ENCODE measurements at places on chromosomes 16 and 17.

GRCh38 chr16:23286131-23286532, 16.0 kb upstream of the SCNN1B start:
- no peak for DNase-seq

DNA sequence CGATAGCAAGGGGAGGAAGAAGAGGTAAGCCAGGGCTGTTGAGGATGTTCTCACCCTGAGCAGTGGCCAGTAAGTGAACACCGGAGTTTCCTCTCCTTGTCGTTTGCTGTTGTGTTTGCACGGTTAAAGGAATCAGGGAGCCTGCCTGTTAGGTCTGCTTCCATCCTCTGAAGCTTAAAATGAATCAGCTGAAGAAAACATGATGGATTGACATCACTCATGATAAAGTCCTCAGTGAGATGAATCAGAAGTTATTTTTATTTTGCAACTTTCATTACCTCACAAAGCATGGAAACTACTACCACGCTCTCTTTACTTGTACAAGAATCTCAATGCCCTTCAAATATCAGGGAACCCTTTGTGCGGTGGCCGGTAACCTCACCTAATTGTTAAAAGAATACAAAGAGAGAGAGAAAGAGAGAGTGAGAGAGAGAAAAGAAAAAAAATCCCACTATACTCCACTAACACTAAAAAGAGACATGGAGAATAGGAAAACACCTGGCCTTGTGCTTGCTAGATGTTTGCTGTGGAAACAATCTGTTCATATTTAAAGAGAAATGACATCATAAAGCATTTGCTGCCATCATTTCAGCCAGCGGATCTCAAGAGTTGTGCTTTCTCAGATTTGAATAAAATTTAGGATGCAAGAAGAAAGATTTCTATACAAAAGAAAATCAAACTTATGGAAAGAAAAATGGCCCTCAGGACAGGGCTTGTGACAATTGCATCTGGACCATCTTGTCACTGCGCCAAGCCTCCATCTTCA, 441.6 kb upstream of the SALL1 start:
- no peak for DNase-seq

GRCh38 chr17:80312621-80313135, 52.0 kb downstream of the RNF213 start:
- no peak for DNase-seq

DNA sequence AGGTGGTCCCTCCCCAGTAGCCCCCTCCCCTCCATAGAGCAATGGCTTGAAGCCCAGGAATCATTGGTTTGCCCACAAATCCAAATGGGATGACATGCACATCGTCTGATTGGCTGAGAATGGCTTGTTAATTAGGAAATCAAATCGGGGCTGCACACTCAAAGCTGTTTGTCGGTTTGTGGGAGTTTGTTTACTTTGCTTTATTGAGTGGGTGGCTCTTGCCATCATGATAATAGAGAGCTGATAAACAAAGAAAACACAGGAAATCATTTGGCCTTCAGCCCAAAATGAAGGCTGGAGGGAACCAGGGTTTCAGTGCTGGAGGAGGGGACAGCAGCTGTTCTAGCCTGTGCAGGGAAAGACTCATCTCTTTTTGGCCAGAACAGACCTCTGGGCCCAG, 316.3 kb downstream of the CBLN1 start:
- DNase-seq = no peak

DNA sequence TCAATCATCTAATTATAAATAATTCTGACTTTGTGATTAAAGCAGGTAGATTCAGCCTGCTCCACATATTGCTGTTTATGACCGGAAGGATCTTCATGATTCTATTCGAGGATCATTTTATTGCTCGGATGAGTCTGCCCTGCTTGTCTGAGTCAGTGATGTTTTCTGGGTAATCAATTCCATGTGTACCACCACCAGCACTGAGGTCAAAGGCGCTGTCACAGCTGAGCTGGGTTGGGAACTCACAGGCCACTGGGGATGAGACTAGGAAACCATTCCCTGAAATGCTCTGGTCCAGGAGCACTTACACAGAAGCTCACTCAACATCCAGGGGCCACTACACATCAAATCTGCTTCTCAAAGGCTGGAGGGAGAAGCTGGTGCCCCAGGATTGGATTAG, 30.4 kb upstream of the ERN1 start:
- DNase-seq = no peak

DNA sequence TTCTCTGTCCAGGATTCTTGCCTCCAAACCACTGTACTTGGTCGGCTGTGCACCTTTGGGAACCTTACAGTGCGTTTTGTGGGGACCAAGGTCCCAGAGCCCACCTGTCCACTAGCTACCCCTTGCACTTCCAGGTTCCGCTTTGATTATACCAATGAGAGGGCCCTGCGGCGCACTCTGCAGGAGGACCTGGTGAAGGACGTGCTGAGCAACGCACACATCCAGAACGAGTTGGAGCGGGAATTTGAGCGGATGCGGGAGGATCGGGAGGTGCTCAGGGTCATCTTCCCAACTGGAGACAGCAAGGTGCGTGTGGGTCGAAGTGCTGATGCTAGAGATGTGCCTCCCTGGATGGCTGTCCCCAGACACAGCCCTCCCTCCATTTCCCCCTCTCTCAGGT, 18.8 kb downstream of the POLR2A start:
- DNase-seq = no peak

DNA sequence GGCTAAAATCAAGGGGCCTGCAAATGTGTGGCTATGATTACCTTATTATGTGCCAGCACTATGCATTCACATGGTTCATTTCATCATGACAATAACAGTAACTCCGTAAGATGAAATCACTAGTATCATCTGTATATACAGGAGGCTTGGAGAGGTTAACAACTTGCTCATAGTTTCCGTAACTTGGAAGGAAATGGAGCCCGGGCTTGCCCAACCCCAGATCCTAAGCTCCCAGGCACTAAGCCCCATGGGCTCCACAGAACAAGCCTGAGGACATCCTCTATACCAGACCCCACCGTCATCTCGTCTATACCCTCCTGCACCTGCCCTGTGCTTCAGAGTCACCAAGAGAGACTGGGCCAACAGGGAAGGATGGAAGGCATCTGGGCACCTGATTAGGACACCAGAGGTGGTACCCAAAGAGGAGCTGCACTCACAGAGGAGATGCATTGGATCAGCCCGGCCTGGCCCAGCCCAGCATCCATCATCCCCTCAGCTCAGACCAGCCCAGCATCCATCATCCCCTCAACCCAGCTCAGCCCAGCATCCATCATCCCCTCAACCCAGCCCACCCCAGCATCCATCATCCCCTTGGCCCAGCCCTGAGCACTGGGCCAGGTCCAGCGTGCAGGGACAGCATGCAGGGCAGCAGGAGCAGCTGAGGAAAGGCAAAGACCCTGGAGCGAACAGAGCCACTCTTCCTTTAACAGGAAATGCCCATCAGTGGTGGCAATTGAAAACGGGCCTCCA, 28.5 kb downstream of the NSMCE1 start:
- no peak for DNase-seq

- no peak for DNase-seq
Measured at GRCh38 chr16:31052114-31052513, 18.8 kb downstream of the STX4 start.

- DNase-seq = no peak
Measured at GRCh38 chr17:82679586-82680465, 18.7 kb downstream of the RAB40B start.

GRCh38 chr17:51372345-51373004, 112.1 kb downstream of the UTP18 start:
- DNase-seq = peak; percentile 3

GRCh38 chr17:5128905-5129535, 13.2 kb downstream of the USP6 start:
- DNase-seq = no peak

GRCh38 chr16:82432261-82432660, 194.5 kb upstream of the CDH13 start:
- no peak for DNase-seq

DNA sequence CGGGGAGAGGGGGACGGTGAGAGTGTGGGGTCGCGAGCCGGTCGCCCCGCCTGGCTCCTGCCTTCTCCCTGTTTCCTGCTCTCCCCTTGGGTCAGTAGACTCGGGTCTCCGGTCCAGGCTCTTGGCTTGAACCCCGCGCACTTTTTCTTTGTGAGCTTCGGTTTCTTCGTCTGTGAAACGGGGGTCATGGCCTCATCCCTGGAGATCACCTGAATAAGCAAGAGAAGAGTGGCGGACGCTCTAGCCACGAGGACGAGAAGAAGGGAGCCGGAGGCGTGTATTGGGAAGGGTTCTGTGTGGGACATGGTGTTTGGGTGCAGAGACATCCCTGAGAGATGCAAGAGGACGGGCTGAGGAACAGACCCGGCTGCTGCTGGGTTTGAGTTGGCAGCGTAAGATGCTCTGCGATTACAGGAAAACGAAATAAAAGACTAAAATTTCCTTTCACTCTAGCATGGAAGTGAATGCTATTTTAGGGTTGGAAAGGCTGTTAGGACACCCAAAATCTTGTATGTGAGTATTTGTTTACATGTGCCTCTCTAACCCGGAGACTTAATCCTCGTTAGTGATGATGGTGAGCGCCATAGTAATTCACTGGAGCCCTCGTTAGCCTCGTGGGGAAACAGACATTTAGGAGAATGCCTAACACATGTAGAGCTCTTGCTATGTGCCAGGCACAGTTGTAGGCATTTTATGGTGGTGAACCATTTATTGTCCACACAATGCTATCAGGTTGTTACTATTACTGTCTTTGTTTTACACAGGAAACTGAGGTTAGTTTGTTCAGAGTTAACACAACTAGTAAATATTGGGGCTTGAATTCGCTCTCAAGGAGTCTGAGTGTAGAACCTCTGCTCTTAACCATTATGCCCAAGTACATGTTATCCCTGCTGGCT, 646 bp downstream of the KIF22 start:
- no peak for DNase-seq

DNA sequence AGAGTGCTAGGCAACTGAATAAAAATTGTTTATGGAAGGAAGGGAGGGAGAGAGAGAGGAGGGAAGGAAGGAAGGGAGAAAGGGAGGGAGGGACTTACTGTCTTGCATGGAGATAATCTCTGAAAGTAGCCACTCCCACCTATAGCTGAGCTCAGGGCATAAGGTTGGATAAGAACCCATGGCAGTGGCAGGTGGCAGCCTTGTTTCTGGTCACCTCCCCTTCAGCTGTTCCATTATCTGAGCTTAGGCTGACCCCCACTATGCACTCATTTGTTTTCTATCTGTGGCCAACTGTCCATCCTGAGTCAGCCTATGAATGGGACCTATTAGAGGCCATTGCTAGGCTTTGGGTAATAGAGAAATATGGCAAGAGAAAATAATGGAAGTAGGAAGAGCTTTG, 25.3 kb upstream of the MTMR4 start:
- no peak for DNase-seq

DNA sequence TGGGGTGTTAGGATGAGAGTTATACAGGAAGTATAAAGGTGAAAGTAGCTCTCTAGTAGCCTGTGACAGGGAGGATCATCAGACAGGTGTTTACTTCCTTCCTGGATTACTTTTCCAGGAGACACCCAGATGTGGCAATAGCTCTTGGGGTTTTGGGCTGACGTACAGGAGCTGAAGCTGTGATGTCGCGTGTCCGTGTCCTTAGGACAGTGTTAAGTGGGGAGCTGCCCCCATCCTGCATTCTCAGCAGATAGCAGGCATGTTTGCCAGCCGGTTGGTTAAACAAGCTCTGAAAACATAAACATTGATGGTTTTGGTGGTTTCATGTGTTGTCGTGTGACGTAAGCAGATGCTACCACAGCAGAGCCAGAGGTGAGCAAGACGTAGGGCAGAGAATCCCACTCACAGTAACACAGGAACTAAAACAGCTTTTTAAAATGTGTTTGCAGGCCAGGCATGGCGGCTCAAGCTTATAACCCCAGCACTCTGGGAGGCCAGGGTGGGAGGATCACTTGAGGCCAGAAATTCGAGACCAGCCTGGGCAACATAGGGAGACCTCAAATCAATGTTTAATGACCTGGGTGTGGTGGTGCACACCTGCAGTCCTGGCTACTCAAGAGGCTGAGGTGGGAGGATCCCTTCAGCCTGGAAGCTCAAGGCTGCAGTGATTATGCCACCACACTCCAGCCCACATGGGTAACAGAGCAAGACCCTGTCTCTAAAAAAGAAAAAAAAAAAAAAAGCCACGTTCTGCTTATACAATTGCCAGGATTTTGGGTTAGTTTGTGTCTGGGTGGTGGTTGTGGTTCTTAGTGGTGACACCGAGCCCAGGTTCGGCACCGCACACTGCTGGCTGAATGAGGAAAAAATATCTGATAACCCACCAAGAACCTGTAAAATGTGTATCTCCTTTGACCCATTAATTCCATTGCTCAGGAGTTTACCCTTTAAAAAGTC, 18.2 kb upstream of the IL17C start:
- DNase-seq = no peak

DNA sequence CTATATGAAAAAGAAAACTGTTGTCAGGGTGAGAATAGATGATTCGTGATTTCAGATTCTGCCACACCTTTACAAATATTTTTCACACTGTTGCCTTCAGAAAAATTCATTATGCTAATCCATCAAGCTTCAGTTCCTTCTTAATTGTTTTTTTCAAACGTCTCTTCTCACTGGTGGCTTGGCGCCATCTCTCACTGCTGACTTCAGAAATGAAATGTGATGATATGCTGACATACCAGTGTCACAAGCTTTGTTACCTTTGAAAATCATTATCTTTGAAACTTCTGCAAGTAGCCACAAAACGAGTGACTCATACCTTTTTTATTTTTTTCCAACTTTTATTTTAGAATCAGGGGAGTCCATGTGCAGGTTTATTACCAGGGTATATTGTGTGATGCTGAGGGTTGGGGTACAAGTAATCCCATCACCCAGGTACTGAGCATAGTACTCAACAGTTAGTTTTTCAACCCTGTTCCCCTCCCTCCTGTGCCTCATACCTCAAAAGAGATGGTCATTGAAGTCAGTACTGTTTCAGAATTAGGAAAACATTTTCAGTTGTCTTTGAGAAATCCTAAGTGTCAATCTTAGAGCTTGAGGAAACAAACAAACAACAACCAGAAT, 14.0 kb upstream of the KRT222 start:
- DNase-seq = no peak

GRCh38 chr16:47375423-47375822, 85.4 kb downstream of the ITFG1 start:
- DNase-seq = no peak

- no peak for DNase-seq
Measured at GRCh38 chr17:35630530-35631148, 43.5 kb downstream of the AP2B1 start.

DNA sequence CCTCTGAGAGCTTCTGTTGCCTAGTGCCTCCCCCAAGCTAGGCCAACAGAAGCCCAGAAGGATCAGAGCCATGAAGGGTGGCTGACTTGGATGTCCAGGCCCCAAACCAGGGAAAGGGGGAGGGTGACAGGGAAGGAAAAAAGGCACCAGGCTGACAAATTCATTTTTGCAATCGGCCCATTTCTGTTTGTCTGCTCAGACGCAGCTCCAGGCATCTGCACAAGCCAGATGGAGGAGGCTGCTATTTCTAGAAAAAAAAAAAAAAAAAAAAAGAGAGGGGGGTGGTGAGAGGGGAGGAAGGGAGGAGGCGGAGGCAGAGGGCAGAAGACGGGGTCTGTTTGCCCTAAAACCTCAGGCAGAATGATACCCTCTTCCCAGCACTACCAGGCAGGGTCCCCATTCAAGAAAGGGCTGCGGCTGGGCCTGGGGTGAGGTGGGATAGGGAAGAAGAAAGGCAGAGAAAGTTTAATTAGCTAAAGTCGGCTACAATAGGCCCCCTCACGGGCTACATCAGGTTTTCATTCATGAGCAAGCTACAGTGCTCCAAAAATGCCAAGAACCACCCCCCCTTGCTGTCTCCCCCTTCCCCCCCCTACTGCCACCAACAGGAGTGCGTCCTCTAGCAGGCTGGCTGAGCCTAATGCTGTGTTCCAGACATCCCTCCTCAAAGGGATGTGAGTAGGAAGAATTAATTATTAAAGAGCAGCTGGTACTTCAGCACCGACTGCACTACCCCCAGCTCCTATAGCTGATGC, 2.4 kb downstream of the HDAC5 start:
- no peak for DNase-seq
